ENCODE measurements at places on chromosomes 1 and 21. TPM values are rescaled to one million over a fixed set of nuclear protein-coding genes. Genes with fewer than 3 reads are reported as not detected.

GRCh38 chr1:89530444-89531089, 5.9 kb downstream of the LRRC8B start:
- DNase-seq = no peak
- H3K4me1 ChIP-seq = peaks cover 24% of the 10 kb centered on the region
- no peak overlapping the region for H3K4me3 ChIP-seq
- H3K27ac ChIP-seq = no peak overlapping the region
- no peaks in the 10 kb centered on the region for H3K36me3 ChIP-seq

DNA sequence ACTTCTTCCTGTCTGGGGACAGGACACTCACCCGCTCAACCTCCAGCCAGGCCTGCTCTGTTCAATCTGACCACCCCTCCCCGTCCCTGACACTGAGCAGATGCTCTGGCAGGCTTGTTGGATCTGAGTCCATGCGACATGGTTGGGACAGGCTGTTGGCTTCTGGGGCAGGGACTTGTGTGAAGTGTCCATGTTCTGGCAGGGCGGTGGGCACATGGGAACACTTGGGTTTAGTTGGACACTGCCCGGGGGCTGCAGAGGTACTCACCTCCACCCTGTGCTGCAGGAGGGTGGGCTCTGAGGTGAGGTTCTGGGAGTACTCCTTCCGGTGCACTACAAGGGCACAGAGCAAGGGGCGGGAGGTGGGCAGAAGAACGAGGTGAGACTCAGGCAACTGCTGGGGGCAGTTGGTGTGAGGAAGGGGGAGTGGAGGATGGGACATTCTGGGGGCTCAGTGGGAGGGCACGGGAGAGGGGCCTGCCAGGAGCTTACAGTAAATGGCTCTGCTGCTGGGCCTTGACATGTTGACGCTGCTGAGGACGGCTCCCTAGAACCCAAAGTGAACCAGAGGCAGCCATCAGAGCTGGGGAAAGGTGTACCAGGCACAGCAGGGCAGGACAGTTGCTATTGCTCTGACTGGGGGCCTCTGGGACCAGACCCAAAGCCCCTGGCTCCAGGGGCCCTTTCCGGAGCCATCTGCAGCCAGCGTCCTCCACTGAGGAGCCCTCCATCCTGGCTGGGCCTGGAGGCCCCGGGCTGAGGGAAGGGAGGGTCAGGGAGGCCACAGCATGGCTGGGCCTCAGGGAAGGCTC, 2.3 kb downstream of the EPS8L3 start:
- H3K4me3 ChIP-seq = no peak overlapping the region
- no peaks in the 10 kb centered on the region for H3K27me3 ChIP-seq
- no peak for DNase-seq
- H3K36me3 ChIP-seq = no peaks in the 10 kb centered on the region

DNA sequence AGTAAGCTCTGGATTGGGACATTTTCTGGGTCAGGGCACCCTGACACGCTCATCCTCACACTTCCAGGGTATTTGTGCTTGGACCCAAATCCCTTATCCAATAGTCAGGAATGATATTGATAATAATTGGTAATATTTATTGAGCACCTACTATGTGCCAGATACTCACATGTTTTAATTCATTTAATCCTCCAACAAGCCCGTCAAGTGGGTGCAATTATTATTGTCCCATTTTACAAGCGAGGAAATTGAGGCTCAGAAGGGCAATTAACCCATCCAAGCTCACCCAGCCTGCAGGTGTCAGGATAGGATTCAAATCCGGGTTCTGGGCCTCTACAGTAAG, 11.4 kb upstream of the PADI3 start:
- H3K27me3 ChIP-seq = peaks cover 13% of the 10 kb centered on the region
- H3K4me3 ChIP-seq = no peak overlapping the region
- no peak for DNase-seq

DNA sequence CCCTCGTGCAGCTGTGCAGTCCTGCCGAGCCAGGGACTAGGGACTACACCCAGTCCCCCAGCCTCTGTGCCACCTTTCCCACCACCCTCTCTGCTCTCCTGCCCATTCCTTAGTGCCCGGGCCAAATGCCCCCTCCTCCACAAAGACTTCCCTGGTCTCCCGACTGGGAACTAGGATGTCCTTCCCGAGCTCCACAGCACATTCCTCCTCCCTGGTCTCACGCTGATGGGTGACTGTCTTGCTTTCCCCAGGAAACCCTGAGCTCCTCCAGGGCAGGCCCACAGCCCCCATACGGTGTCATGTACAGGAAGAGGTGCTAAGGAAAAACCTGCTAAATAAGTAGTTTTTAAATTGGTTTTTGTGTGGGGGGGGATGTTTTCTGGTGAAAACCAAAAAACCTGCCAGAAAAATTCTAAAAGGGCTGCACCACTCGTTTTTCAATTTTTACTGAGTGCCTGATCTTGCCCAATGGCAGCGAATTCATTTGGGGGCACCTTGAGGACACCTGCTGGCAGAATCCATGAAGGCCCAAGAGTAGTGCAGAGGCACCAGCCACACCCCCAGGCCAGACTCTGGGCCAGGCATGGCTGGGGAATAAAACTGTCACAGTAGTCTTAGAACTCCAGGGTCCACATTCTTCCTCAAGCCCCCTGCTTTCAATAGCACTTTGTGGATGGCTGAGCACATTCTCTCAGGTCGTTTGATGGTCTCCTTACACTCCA, 50.4 kb downstream of the GLIS1 start:
- DNase-seq = no peak
- no peaks in the 10 kb centered on the region for H3K36me3 ChIP-seq
- no peak overlapping the region for H3K4me3 ChIP-seq
- H3K27me3 ChIP-seq = peaks cover 5% of the 10 kb centered on the region
- no peak overlapping the region for H3K27ac ChIP-seq

DNA sequence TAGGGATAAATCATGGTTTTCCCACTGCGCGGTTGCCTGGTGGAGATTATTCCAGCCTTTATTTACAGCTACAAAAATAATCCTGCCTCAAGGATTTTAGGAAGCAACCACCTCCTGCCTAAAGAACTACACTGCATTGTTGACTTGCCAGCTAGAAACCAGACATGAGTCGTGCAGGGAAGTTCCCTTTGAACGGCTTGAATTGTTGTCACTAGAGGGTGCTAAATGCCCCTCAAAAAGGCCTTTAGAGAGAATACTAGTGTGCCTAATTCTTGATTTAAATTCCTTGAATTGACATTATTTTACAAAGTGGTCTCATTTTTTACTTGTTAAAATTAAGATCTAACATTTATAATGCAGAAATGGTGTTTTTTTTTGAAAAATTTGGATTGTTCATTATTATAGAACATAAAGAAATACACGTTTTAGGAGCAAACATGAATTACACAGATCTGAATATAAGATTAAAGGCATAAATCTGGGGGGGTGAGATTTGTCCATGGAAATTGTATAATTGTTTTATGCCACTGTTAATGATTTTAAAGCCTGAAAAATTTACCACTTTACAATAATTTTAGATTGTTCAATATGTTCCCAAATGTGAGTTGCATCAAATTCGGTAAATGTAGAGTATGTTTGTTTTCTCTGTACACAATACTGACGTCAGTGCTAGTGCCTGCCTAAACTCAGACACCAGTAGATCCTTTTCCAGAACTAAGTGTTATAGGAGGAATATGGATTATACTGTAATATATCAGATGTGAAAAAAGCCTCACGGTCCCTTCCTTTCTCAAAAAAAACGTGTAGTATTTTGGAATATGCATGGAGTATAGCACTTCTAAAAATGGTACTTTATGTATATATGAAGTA, 7.6 kb upstream of the ERG start:
- no peaks in the 10 kb centered on the region for H3K4me1 ChIP-seq
- no peak for DNase-seq
- H3K4me3 ChIP-seq = no peak overlapping the region

- H3K27me3 ChIP-seq = no peaks in the 10 kb centered on the region
- no peaks in the 10 kb centered on the region for H3K4me1 ChIP-seq
- H3K4me3 ChIP-seq = no peak overlapping the region
Measured at GRCh38 chr1:5911871-5912271, 80.4 kb downstream of the NPHP4 start.

DNA sequence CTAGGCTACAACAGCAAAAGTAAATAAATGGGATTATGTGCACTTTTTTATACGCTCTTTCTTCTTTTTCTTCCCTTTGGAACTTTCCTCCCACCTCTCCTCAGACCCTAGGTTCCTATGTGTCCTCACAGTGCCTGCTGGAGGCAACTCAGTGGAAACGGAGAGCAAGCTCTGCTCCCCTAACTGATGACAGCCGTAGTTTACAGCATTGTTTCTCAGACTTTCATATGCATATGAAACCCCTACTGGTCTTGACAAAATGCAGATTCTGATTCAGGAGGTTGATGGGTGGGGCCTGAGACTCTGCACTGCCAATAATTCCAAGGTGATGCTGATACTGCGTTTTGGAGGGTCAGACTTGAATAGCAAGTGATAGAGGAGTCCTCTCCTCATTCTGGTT, 34.3 kb upstream of the HMCN1 start:
- H3K27me3 ChIP-seq = no peaks in the 10 kb centered on the region
- no peaks in the 10 kb centered on the region for H3K4me1 ChIP-seq
- no peak overlapping the region for H3K4me3 ChIP-seq

The ZNF644 gene
- 51.3 TPM for total RNA-seq

The EPHA8 gene
- total RNA-seq = not detected

The AVPR1B gene
- not detected for total RNA-seq

The APOBEC4 gene
- total RNA-seq = not detected
